ENCODE measurements at places on chromosomes 7 and 10.

- no peak for DNase-seq
Measured at GRCh38 chr10:127948791-127949190, 41.9 kb downstream of the PTPRE start.

DNA sequence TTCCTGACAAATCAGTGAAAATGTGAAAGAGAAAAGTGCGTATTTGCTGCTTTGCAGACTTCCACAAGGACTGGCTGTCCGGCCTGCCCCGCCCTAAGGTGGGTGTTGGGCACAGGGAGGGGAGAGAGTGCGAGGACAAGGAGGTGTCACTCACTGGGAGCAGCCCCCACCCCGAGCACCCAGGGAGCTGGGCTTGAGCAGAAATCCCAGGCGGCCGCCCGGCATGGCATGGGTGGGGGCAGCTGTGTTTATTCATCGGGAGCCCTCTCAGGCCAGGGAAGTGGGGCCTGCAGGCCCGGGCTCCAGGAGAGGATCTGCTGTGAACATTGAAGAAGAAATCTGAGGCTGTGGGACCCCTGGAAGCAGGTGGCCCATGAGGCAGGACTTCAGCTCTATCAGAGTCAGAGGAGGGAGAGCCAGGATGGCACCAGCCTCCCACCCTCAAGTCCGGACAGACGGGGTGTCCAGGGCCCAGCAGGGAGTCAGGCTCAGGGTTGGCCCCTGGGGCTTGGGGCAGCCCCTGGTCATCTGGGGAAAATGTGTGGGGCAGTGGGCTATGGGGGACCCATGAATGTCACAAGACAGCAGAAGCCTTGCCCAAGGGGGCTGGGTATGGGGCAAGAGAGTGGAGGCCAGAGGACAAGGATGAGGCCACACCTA is 164.4 kb upstream of the PPP2R2D start:
- no peak for DNase-seq

DNA sequence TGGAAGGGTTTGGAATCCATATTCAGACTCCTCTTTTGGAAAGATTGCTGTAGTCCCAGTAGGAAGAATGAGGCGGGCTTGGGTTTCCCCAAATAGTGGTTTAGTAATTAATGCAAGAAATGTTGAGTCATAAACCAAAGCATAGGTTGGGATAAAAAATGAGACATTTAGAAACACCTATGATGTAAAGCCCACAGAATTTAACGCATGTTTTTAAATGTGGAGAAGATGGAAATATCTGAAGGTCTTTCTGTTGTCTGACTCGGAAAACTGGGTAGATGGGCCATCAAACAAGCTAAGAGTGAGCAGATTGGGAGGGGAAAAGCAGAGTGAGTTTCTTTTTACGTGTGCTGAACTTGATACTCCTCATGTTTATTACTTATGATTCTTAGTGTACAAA is 62.2 kb downstream of the LANCL2 start:
- peak; percentile 21 for DNase-seq

DNA sequence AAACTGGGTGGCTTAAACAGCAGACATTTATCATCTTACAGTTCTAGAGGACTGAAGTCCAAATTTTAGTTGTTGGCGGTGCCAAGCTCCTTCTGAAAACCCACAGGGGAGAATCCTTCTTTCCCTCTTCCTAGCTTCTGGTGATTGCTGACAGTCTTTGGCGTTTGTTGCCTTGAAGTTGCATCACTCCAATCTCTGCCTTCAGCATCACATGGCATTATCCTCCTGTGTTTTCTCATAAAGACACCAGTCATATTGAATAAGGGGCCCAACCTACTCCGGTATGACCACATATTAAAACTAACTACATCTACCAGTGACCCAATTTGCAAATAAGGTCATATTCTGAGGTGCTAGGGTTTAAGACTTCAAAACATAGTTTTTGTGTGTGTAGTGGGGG is 472.1 kb upstream of the IGFBP3 start:
- no peak for DNase-seq

DNA sequence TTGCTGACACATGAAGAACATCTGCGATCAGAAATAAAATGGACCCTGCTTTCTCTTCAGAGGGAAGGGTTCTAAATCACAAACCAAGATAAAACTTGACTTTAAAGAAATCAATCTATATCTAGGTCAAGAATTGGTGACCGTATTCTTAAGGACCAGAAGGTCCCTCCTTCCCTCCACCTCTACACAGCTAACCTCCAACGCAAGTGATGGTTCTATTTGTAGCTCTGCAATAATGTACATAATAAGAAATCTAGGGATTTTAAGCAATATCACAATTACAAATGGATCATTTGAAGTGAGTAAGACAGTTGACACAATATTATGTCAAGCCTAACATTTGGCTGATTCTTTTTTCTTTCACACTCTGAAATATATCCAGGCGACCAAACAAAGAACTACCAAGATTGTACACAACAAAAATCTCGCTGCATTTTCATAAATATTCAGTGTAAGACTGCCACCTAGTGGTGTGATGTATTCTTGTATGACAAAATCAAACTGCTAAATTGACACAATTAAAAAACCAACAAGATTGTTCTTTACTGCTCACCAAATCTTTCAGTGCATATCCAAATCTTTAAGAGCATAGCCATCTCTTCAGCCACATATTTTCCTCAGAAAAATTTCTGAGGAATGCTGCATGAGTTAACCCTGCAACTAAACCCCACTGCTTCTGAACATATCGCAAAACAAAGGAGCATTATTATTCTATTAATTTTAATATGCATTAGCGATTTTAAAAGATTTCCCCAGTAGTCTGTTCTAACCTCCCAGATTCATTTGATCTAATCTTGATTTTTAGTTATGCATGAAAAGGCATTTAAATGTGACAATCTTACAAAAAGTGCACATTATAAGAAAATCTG is 44.5 kb downstream of the ICA1 start:
- DNase-seq, result peak; percentile 64

- no peak for DNase-seq
Measured at GRCh38 chr7:23207884-23208283, 26.0 kb downstream of the NUP42 start.

GRCh38 chr10:109924967-109925620 is 1.8 kb upstream of the XPNPEP1 start:
- no peak for DNase-seq

GRCh38 chr7:31028417-31028992 is 23.6 kb upstream of the ADCYAP1R1 start:
- no peak for DNase-seq

GRCh38 chr7:104450861-104451260 is 122.5 kb downstream of the LHFPL3 start:
- no peak for DNase-seq

DNA sequence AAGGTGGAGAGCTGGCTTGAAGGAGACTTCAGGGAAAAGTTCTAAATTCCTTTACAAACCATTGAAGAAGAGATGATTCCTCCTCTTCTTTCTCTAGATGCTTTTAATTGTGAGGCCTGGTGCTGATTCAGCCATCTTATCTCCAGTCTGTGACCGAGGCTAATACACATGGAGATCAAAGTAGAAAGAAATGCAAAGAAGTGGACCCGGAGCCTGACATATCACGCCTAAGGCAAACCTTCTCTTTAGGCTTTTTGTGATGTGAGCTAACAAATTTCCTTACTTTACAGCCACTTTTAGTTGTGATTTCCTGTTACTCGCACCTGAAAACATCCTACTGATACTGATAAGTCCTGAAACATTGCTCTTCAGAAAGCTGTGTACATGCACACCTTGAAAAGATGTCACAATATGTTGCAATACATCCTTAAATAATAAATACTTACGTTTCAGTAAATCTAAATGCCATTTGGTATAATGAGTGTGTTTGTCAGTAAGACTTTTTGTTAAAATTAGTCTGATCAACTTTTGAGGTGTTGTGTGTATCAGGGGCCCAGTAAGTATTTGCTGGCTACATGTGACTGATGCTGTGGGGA is 192.4 kb downstream of the BAMBI start:
- DNase-seq, result no peak

DNA sequence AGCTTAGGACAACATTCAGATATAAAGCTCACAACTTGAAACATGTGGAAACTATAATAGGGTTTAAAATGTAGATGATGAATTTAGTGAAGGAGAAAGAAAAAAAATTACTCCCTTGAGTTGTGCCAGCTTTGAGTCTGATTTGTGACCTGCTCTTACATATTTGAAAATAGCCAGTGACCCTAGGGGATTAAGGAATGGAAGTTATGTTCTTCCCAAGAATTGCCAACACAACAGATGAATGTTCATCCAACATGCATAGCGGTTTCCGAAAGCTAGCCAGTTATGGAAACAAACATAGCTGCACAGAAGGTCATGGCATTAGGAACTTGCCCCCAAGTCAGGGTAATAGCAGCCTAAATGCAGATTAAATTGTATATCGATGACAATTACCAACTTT is 10.8 kb downstream of the TMEM196 start:
- DNase-seq, result no peak

DNA sequence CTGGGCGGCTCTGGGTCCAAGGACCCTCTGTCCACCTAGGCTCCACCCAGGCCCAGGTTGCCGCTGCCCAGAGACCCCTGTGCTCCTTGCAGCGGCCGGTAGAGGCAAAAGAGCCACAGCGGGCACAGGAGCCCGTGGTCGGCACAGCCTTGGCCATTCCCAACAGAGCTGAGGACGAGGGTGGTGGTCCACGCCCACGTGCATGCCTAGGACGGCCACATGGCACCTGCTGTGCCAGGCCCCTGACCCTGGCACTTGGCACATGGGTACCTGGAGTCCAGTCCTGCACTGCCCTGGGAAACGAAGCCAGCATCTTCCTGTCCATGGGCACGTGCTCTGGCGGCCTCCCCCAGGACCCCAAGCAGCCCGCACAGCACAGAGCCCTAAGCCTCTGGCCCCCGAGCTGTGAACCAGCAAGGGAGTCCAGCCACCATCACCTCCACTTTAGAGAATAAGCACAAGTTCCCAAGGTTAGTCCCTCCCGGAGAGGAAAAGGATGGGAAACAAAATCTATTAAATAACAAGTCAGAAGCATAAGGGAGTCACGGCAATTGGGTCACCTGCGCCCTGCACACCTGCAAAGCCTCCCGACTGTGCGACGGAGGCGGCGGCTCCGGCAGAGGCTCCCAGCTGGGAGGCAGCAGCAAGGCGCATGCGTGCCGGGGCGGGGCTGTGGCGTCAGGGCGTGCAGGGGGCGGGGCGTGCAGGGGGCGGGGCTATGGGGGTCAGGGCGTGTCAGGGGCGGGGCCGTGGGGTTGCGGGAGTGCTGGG is 59.1 kb downstream of the STK32C start:
- peak; percentile 39 for DNase-seq

- DNase-seq, result no peak
Measured at GRCh38 chr7:157519246-157519645, 182.4 kb downstream of the DNAJB6 start.

GRCh38 chr10:31138026-31138553 is 106.4 kb upstream of the ZNF438 start:
- DNase-seq, result no peak

- DNase-seq, result peak; percentile 70
Measured at GRCh38 chr10:102009801-102010425, 46.1 kb downstream of the ARMH3 start.

- DNase-seq, result no peak
Measured at GRCh38 chr10:130547368-130547767, 411.2 kb downstream of the GLRX3 start.

Data from activated CD4-positive, alpha-beta T cell treated with anti-CD3 and anti-CD28 coated beads, Interleukin-2, amount 50 U/mL, for 16 hours (primary cell).